ENCODE measurements at places on chromosomes 16 and 17.

GRCh38 chr17:74598346-74599022 is 6.4 kb upstream of the CD300LD start:
- DNase-seq = no peak

DNA sequence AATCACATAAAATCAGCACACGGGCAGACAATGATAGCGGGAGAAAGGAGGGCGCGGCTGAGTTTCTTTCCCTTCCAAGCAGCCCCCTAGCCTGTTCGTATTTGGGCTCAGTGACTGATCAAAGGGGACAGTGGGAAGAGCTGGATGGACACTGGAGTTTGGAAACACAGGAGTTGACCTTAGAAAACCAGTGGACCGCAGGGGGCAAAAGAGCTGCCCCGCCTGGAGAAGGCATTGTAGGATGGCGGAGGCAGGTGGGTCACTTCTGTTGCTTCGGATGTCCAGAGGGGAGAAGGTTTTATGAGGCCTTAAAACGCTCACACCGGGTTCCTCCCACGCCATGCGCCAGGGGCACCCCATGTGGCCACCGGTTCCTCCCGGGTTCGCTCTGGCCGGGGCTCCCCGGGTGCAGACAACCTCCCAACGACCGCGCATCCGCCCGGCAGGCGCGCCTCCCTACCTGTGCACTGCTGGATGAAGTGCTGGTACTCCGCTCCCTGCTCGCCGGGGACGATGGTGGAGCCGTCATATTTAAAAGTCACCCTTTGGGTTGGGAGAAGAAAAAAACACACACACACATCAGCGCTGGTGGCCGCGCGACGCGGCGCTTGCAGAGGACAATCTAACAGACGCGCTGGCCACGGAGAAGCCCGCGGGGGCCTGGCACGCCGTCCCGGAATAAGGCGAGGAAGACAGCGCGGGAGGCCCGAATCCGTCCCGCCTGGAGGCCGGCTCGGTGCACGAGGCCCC is 662 bp downstream of the COTL1 start:
- no peak for DNase-seq

GRCh38 chr16:30967795-30968194 is 10.2 kb downstream of the SETD1A start:
- DNase-seq = no peak

- DNase-seq = no peak
Observed at GRCh38 chr16:67648088-67648763, 3.3 kb downstream of the CARMIL2 start.

DNA sequence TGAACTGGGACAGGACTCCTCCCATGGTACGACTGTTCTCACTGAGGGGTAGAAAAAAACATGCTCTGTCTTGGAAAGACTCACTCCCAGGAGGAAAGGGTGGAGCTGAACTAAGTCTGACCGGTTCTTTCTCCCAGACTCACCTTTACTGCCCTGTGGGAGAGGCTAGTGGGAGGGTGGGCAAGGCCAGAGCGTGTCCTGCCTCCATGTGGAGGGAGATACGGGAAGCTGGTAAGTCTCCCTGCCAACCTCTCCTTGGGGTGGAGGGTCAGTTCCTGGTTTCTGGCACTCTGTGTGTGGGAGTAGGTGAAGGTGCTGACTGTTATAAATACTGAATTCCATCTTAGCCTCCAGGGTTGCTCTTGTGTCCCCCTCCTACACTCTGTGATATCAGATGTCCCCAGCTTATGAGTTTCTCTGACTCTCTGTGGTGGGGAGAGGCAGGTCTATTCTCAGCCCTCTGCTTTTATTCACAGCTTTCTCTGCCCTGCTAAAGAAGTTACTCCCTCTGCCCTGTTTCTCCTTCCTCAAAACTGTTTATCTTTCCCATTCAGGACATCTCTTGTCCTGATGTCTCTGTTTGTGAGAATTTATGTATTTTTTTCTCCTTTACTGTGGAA is 26.9 kb upstream of the FAM20A start:
- no peak for DNase-seq

DNA sequence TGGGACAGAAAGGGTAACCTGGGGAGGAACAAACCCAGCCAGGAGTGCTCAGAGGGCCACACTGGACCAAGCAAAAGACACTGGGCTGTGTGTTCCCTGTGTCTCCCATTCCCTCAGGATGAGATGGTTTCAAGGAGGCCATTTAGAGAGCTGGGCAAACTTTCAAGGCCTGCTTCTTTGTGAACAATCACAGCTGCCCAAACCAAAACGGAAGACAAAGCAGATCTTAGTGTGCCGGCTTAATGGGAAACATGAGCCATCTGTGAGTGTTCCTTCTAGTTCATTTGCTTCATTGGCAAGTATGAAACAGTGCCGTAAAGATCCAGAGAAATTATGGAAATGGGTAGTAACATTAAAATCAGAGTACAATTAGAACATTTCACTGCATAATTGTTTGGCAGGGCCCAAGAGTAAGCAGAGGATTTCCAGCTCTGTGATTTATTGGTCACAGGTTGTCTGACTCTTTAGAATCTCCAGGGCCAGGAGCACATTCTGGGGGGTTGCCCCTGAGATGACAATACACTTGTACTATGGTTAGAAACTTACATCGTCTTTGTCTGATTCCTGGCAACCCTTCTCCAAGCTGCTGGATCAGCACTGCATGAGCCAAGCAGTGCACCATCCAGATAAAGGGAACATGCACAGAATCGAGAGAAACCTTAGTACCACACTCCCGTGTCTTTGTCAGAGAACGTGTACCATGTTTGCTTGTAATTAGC is 412.1 kb downstream of the RBFOX1 start:
- no peak for DNase-seq

GRCh38 chr17:8121681-8122421 is 2.1 kb downstream of the HES7 start:
- DNase-seq = no peak

GRCh38 chr17:12133183-12133582 is 112.5 kb downstream of the MAP2K4 start:
- DNase-seq = no peak

DNA sequence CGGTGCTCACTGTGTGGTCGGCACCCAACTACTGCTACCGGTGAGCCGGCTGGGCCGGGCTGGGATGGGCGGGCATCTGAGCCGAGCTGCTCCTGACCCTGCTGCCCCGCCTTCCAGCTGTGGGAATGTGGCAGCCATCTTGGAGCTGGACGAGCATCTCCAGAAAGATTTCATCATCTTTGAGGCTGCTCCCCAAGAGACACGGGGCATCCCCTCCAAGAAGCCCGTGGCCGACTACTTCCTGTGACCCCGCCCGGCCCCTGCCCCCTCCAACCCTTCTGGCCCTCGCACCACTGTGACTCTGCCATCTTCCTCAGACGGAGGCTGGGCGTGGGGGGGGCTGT is 6.9 kb downstream of the TBX6 start:
- DNase-seq = no peak

DNA sequence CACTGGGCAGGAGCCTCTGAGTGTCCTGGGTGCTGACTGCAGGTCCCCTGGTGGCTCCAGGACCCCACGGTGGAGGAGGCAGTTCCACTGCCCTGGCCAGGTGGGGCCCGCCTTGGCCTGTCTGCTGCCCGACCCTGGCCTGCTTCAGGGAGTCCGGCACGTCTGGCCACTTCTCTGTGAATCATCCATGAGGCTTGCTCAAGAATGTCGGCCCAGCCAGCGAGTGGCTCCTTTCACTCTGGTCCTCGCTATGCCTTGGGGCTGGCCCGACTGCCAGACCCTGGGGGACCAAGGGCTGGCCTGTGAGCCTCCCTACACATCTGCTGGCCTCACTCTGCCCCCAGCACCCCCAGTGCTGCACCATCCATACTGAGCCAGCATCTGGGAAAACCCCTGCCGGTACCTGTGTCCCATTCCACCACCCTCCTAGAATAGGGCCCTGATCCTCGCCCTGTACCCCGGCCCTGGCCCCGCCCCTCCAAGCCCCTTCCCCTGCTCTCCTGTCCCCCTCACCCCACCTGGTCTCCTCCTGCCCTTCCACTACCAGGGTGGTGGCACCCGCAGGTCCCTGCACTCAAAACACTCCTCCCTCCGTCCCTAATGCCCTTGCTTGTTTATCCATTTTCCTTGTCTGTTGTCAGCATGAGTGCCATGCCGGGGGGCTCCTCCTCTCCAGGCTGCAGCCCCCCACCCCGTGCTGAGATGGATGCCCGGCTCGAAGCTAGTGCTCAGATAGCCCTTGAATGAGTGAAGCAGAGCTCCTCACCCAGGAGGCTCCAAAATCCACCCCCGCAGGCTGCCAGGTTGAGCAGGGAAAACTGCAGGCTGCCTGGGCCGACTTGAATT is 35.5 kb downstream of the ADCY7 start:
- no peak for DNase-seq

DNA sequence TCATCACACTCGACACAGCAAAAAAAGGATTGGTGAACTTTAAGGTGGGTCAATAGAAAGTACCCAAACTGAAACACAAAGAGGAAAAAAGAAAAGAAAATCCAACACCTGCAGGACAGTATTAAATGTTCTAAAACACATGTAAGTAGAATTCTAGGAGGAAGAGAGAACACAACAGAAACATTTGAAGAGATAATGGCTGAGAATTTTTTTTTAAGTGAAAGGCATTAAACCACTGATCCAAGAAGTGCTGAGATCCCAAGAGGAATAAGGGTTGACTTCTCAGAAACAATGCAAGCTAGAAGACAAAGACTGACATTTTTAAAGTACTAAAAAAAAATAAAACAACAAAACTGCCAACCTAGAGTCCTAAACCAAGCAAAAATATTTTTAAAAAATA is 31.6 kb downstream of the VPS53 start:
- no peak for DNase-seq

GRCh38 chr16:27460663-27461482 is 58.9 kb downstream of the IL21R start:
- no peak for DNase-seq

- no peak for DNase-seq
Observed at GRCh38 chr16:82260212-82260795, 90.3 kb upstream of the MPHOSPH6 start.

GRCh38 chr17:53058031-53058430 is 764.7 kb upstream of the KIF2B start:
- no peak for DNase-seq

DNA sequence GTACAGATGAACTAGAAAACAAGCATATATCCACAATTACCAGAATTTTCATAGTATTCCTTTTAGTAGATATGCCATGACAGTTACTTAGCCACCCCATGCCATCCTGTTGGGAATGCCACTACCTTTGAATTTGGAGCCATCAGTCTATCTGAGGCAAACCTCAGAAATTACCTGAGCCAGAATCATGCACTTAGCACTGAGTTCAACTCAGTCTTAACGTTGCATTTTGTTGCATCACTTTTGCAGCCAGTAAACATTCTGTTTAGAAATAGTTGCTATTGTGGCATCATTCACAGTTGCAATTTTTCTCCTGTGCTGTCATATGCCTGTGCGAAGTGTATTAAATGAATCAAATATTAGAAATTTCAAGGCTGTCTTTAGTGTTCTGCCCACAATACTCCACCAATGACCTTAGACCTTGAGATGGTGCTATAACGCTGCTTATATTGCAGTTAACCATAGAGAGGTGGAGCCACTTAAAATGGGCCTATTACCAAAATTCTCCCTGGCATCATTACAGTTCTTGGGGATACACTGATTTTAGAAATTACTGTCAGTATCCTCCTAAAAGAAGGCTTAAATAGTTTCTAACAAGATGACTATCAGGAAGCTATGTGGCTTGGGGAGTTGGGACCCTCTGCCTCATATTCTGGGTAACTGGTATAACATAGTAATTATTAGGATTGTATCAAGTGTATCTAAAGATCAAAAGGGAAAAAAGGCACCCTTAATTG is 11.1 kb downstream of the PTRH2 start:
- no peak for DNase-seq

DNA sequence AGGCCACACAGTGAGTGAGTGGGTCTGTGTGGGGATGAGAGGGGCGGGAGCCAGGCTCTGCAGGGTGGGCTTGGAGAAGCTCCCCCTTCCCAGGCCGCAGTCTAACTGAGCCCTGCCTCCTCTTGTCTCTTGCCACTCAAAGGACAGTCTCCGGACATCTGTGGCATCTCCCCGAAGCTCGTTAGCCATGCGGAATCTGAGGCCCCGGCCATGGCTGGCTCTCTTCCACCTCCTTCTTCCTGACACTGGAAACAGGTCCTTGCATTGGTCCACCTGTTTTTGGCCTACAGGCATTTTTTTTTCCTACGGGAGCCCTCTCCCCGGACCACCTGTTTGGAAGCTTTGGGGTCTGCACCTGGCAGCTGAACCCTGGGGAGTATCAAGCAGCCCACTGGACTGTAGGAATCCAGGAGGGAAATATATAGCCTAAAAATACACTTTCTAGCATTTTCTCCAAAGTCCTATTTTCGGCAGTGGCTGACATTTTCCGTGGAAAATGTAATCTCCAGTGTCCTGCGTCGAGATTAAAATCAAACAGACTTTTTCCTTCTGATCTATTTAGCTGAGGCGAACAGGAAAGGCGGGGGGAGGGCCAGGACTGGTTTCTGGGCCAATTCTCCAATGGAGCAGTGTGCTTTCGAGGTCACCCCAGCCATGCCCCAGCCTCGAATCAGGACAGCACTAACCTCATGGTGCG is 9.1 kb downstream of the ATP2A3 start:
- no peak for DNase-seq

GRCh38 chr16:525520-526180 is 1.9 kb upstream of the CAPN15 start:
- DNase-seq = no peak

DNA sequence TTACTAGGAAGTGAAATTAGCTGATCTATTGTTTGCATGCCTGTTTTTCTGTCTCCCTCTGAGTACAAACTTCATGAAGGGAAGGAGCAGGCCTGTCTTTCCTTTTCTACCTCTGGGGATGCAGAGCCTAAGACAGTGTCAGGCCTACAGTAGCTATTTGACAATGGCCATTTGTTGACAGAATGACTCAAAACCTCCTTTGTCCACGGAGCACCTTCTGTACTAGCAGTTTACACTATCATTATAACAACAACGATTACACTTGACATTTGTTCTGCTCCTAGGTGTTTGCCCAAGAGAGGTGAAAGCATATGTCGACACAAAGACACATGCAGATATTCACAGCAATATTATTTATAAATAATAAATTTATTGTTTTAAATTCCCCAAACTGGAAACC is 132.3 kb upstream of the IRX3 start:
- no peak for DNase-seq

- no peak for DNase-seq
Observed at GRCh38 chr16:78504401-78504851, 405.0 kb downstream of the WWOX start.

DNA sequence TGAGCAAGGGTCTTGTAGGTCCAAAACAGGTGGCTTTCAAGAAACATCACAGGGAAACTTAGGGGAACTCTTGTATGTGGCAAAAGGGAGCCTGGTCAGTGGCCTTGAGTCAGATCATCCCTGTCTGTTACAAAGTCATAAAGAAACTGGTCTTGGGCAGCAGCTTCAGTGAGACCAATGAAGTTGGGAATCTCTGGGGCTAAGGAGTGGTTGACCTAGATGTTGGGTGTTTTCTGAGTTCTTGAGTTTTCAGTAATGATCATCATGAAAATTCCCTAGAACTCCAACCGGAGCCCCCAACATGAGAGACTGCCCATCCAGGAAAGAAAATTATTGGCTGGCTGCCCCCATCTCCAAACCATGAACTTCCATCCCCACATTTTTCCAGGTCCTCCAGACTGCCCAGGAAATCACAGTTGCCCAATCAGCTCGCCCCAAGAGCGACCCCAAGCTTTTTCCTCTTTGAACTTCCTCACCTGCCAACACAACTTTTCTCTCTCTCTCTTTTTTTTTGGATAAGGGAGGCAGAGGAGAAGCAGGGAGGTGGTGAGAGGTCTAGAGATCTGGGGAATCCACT is 3.9 kb downstream of the CCR7 start:
- DNase-seq = no peak

GRCh38 chr17:13465678-13466077 is 136.1 kb downstream of the HS3ST3A1 start:
- no peak for DNase-seq

Measured in NCI-H1417 treated with DMSO at 0.1 percent for 48 hours (cell line).